ENCODE measurements at places on chromosomes 2 and 18. TPM values are rescaled to one million over a fixed set of nuclear protein-coding genes. Genes with fewer than 3 reads are reported as not detected.

TPO gene
- 22.1 TPM for polyA plus RNA-seq

DNA sequence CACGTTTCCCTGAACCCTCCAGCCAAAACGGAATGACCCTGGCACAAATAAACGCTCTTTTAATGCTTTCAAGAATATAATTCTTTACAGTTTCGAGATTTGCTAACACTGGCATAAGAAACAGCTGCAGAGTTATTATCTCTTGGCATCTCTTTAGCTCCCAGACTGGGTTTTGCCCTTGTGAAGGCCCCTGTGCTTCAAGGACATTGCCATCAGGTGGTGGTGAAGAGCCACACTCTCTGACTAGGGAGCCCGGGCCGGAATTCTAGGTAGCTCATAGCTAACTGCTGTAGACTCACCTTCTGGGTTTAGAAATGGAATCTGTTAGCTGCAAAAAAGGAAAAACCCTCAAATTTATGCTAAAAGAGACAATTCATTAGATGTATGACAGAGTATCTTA is 13.3 kb upstream of the GALNT14 start:
- no peak for DNase-seq

GRCh38 chr18:62436636-62437234 is 86.1 kb upstream of the ZCCHC2 start:
- no peak for DNase-seq

GPR55 gene
- polyA plus RNA-seq: 0.01 TPM

DNA sequence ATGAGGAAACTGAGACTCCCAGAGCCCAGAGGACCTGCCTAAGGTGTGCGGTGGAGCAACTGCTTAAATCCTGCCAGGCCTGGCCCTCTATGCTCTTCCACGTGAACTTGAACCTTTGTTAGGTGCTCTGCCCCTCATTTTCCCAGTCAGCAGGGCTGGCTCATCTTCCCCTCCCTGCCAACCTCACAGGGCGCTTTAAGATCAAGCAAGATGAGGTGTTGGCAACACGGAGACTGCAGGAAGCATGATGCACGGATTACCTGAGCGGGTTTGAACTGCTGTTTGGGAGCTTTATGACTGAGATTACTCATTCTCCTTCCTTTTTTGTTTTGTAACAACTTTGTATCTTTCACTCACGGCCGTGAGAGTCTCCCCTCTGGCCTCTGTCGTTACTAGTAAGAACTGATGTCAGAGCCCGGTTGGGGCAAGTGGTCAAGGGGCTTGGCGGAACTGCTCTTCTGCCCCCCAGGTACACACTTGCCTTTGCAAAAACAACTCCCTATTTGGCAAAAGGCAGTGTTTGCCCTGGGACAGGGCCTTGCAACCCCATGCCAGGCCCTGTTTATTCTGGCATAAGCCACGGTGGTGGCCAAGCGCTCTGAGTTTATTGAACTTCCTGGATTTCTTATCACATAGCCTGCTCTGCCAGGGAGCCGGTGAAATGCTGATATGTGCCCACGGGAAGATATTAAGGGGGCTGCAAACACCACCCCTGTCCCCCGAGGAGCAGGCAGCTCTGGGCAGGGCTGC is 127.8 kb downstream of the INHBB start:
- no peak for DNase-seq

- DNase-seq: peak; percentile 49
Measured at GRCh38 chr2:69741229-69741574, 732 bp upstream of the ANXA4 start.

GRCh38 chr2:2845267-2845666 is 514.2 kb upstream of the MYT1L start:
- no peak for DNase-seq

CHRNA1 gene
- polyA plus RNA-seq: 0.07 TPM

THUMPD2 gene
- polyA plus RNA-seq: 5.1 TPM

FER1L5 gene
- 0.07 TPM for polyA plus RNA-seq

DNA sequence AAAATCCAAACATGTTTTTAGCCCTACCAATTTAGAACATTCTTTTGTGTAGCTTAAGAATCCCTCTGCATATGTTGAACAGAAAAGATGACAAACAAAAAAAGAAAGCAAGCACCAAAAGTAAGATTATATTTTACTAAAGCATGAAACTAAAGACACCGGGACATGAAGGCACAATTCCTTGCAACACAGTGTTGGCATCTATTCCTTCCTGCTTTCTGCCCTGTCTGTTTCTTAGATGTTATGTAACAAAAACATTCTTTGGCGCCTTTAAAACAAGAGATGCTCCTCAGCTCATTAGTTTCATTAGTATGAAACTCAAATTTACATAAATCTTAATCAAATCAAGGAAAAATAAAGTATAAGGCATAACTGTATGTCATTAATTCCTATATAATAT is 106.6 kb downstream of the TMEM131 start:
- no peak for DNase-seq

GRCh38 chr2:119122663-119123062 is 35.9 kb downstream of the C1QL2 start:
- no peak for DNase-seq

- DNase-seq: no peak
Measured at GRCh38 chr2:26952374-26952773, 18.1 kb upstream of the MAPRE3 start.

DPP4 gene
- polyA plus RNA-seq: 5.2 TPM

SERPINB3 gene
- not detected for polyA plus RNA-seq

ERFE gene
- polyA plus RNA-seq: 0.68 TPM

DNA sequence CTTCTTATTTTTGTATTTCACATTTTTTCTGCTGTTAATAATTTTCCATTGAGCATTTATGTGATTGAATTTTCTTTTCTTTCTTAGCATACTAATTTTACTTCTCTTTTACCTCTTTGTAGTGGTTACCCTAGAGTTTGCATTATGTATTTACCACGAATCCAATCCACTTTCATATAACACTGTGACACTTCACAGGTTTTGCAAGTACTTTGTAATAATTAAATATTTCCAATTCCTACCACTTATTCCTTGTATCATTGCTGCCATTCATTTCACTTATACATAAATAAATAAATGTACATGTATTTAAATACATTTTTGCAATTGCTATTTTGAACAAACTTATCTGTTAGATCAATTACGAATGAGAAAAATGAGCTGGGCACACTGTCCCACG is 110.8 kb downstream of the TGIF1 start:
- DNase-seq: no peak

DBI gene
- 473 TPM for polyA plus RNA-seq

- no peak for DNase-seq
Measured at GRCh38 chr2:890791-891190, 59.9 kb upstream of the SNTG2 start.

DNA sequence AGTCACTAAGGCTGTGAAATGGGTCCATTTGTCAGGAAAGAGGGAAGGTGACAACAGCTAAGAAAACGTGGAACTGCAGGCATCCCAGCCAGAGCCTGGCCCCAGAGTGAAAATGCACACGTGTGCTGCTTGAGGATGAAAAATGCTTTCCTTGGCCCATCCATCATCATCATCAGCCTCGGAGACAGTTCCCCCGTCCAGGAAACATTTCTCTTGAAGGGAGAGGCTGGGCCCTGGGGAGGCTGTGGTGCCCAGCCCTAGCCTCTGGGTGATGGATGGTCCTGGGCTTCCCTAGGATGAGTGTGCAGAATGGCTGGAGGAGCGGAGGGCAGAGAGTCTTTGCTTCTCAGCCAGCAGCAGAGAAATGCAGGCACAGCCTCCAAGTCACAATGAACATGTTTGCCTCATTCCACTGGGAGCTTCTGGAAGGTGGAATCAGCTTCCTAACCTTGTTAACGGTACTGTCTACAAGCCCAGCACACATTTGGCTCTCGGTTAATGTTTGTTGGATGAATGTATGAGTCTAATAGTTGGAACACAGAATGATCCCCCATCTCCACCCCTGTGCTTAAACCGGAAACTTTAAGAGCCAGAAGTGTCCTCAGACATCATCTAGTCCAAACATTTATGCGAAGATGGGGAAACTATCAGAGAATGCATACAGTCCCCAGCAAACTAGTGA is 164.0 kb downstream of the RDH14 start:
- DNase-seq: no peak

DNA sequence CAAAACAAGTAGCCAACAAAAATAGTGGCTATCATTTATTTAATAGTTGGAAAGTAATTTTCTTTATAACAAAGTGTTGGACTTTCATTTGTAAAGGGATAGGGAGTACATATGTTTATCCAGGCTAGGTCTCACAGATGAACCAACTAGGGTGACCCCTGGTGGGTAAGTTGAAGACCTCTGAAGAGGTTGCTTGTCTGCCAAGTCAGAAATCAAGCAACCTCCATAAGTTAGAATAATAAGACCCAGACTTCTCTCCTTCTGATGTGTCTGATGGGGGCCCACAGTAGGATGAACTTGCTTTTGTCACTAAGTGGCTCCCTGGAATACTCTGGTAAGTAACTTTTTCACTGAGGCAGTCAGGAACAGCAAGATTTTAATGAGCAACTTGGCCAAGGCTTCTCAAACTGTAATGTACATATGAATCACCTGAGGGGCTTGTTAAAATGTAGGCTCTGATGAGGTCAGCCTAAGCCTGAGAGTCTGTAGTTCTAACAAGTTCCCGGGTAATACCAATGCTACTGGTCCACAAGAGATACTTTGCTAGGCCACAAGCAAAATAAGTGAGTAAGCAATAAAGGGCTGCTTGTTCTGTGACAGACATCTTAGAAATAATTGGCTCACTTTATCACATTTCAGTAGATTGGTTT is 319.6 kb downstream of the PIK3C3 start:
- no peak for DNase-seq

DNA sequence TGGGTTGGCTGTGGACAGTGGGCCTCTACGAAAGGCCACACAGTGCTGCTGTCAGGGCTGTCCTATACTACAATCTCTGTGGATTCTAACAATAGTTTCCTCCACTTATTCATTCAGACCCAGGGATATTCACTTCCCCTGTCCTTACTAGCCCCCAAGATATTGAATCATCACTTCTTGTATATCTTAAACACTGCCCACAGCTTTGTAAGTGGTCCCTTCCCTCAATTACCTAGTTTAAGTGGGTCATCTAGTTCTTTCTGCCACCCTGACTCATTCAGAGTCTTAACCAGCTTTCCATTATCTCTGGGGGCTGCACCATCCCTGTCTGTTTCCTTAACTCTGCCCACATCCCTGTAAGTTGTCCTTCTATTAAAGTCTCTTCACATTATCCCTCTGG is 69.2 kb downstream of the CD28 start:
- no peak for DNase-seq

Measured in heart right ventricle (tissue), 16 donors.